ENCODE measurements at places on chromosomes 1 and 21. TPM values are rescaled to one million over a fixed set of nuclear protein-coding genes. Genes with fewer than 3 reads are reported as not detected.

Gene ETV3L
- total RNA-seq: not detected

Gene SYT11
- total RNA-seq: 1.5 TPM

Gene MYBPH
- not detected for total RNA-seq

Gene TNNT2
- 0.24 TPM for total RNA-seq

Gene C1orf232
- total RNA-seq: not detected

Measured in A549 treated with Hydrocortisone at 1 μM for 4 hours (cell line).